ENCODE measurements at places on chromosomes 2 and 18.

GRCh38 chr18:56902653-56903052, 244.2 kb upstream of the BOD1L2 start:
- DNase-seq, result no peak

- DNase-seq, result no peak
Observed at GRCh38 chr2:20961858-20962257, 82.0 kb downstream of the APOB start.

GRCh38 chr2:227360351-227360750, 18.8 kb downstream of the TM4SF20 start:
- no peak for DNase-seq

GRCh38 chr2:136235546-136235945, 117.6 kb upstream of the CXCR4 start:
- DNase-seq, result no peak

DNA sequence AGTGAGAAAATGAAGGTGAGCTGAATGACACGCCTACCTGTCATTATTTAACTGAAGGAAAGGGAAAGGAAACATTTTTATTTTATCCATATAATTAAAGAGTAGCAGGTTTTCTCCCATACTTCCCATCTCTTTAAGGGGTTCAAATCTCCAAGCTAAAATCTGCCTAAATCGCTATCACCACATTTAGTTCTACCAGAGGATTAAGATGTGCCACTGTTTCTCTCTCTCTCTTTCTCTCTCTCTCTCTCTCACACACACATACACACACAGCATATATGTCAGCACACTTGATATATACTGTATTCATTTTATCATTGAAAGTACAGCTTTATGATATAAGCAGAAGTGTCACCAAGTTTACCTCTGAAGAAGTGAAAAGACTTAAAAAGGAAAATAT, 3.1 kb downstream of the WIPF1 start:
- no peak for DNase-seq

DNA sequence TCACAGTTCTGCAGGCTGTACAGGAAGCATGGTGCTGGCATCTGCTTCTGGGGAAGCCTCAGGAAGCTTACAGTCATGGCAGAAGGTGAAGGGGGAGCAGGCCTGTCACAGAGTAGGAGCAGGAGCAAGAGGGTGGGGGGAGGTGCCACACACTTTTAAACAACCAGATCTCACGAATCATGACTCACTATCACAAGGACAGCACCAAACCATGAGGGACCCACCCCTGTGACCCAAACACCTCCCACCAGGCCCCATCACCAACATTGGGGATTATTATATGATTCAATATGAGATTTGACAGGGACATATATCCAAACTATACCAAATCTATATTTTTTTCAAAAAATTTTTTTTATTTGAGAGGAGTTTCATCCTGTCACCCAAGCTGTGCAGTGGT, 51.0 kb upstream of the GLS start:
- no peak for DNase-seq

GRCh38 chr2:10331702-10332401, 29.1 kb downstream of the HPCAL1 start:
- DNase-seq, result no peak

GRCh38 chr18:48676756-48677368, 138.0 kb downstream of the CTIF start:
- peak; percentile 58 for DNase-seq

- DNase-seq, result no peak
Observed at GRCh38 chr18:22115573-22115972, 53.8 kb upstream of the GATA6 start.

- no peak for DNase-seq
Observed at GRCh38 chr2:74458938-74459363, 713 bp downstream of the WBP1 start.

- DNase-seq, result no peak
Observed at GRCh38 chr2:196337208-196337953, 166.0 kb upstream of the STK17B start.

DNA sequence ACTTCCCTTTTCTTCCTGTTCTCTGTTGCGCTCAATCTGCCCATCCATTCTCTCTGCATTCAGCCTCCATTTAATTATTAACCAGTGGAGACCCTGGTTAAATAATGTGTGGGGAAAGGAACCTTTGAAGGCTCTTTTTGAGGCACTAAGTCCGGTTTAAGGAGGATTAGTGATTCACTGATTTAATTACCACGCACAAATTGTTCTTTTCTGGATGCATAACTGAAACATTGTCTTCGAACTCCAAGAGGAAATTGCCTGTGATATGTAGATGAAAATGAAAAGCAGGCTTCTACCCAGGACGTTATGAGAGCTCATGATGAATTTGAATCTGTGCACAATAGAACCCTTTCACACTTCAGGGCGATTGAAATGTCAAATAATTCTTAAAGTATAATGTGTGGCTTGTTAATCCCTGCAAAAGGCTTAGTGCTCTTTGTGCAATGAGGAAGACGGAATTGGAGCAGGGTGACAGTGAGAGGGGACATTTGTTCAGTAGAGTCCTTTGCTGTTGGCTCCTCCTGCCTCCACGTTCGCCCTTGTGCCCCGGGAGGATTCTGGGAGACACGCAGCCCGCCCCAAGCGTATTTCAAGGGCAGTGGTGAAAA, 51.1 kb upstream of the ZNF236 start:
- DNase-seq, result no peak

DNA sequence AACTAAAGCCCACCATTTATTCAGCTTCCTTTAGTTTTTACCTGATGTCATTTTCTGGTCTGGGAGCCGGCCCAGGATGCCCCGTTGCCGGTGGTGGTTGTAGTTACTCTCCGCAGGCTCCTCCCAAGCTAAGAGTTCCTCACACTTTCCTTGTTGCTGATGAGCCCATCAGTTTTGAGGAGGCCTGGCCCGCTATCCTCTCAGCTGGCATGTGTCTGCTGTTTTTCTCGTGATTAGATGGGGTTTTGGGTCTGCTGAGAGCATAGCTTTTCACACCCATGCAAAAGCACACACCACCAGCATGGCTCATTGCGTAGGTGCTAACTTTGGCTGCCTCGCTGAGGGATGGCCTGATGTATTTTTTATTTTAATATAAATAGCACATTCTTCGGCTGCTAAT, 72.1 kb downstream of the PSMG2 start:
- no peak for DNase-seq

GRCh38 chr18:4399929-4400328, 55.2 kb downstream of the DLGAP1 start:
- DNase-seq, result no peak

- no peak for DNase-seq
Observed at GRCh38 chr2:109059474-109060165, 69.4 kb upstream of the SH3RF3 start.

DNA sequence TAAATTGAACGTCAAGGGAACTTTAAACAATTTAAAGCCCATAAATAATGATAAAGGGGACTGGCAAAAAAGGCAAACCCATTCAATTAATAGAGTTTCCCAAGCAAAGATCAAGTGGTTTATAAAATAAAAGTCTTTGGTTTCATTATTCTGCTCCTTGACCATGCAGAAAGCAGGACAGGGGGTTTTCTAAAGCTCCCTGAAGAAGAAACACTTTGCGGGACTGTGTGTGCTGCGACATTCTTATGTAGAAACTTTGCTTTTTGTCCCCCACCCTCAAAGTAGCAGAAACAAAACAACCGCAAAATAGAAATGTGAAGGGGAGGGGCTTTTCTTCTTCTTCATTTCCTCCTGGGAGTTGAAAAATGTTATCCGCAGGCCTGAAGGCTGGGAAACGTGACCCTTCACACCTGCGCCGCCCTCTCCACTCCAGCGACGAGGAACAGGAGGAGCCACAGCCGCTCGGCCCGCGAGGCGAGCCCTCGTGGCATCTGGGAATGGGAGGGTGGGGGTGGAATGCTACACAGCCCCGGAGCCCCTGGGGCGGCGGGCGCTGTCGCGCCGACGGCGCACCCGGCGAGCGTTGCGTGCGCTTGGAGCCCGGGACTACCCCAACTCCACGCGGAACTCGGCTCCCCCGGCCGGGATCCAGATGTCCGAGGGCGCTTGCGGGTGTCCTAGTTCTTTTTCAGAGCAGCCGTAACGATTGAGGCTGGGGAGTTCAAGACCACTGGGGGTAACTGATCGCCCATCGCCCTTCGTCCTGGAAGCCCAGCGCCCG, 4.3 kb upstream of the GBX2 start:
- DNase-seq, result no peak

- DNase-seq, result no peak
Observed at GRCh38 chr2:46888421-46888952, 27.1 kb downstream of the MCFD2 start.

- DNase-seq, result no peak
Observed at GRCh38 chr2:164203131-164203530, 418.2 kb downstream of the GRB14 start.

DNA sequence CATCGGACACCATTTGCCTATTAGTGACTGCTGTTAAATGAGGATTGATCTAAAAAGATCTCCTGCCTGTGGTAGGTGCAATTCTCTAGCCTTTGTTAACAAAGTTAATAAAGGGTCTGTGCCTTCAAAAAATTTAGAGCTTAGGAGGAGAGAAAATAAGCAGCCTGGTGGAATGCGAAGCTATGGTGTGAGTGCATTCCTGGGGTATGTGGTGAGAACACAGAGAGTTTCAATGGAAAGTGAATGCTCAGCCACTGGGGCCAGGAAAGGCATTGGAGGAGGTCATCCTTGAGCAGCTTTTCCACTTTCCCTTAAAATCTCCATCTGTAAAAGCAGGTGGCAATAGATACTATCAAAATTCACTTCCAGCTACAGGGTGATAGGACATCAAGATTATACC, 331.2 kb upstream of the LRATD1 start:
- no peak for DNase-seq

DNA sequence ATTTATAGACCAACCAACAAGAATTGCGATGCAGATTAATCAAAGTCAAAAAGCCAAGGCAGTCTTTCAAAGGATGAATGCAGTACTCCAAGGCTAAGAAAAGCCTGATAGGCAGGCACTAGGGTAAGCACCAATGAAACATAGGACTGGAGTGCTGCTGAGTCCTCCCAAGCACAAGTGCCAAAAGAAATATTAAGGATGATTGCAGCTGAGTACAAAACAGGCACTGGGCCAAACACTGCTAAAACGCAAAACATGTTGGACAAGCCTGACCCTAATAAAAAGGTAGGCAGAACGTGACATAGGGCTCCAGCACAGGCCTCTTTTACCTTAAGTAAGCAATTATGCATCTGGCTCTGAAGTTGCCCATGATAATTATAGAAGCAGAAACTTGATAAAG, 160.1 kb upstream of the LRP1B start:
- no peak for DNase-seq

- no peak for DNase-seq
Observed at GRCh38 chr2:129760669-129761068, 218.8 kb upstream of the RAB6C start.

DNA sequence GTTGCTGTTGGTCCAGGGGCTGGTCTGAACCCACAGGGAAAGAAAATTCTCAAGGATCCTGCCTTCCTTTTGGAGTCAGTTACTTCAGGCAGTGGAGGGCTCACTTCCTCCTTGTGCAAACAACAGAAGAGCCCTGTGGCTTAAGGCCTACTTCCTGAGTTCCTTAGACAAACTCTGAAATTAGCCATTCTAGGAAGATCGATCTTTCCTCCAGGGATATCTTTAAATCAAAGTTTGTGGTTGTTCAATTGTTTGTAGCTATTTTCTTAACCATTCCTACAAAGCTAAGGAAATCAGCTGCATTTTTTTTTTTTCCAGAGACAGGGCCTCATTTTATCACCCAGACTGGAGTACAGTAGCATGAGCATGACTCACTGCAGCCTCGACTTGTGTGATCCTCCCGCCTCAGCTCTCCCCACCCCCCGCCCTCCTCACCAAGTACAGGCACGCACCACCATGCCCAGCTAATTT, 156.0 kb downstream of the TANC1 start:
- no peak for DNase-seq

GRCh38 chr18:2881088-2881839, 34.5 kb downstream of the EMILIN2 start:
- no peak for DNase-seq

GRCh38 chr2:237354892-237355291, 59.1 kb downstream of the COL6A3 start:
- DNase-seq, result no peak

- DNase-seq, result no peak
Observed at GRCh38 chr2:190482451-190482850, 52.1 kb downstream of the NEMP2 start.

- DNase-seq, result no peak
Observed at GRCh38 chr2:9549420-9549819, 6.2 kb downstream of the ADAM17 start.

DNA sequence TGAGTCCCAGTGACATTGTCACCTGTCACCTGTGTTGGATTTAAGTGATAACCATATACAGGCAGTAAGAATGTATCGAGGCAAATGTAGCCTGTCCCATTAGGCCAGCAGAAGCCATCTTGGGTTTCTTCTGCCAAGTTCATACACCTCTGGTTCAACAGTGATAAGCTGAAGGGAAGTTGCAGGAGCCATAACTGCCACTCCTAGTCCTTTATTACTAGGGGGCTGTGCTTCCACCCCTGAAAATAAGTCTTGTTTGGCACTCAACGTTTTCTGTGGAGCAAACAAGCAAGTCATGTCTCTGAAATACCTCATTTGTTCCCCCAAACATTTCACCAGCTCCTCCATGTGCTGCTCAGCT, 58.1 kb upstream of the ALPP start:
- DNase-seq, result no peak

GRCh38 chr2:181882246-181883020, 9.1 kb upstream of the ITPRID2 start:
- DNase-seq, result no peak

DNA sequence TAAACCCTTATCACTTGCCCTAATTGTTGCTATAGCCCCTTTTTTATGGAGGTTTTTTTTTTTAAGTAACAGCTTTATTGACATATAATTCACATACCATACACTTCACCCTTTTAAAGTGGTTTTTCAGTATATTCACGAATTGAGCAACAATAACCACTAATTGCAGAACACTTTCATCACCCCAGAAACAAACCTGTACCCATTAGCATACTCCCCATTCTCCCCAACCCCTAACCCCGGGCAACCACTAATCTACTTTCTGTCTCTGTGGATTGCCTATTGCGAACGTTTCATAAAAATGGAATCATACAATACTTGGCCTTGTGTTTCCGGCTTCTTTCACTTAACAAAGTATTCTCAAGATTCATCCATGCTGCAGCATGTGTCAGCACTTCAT, 213.6 kb downstream of the ATAD2B start:
- no peak for DNase-seq

DNA sequence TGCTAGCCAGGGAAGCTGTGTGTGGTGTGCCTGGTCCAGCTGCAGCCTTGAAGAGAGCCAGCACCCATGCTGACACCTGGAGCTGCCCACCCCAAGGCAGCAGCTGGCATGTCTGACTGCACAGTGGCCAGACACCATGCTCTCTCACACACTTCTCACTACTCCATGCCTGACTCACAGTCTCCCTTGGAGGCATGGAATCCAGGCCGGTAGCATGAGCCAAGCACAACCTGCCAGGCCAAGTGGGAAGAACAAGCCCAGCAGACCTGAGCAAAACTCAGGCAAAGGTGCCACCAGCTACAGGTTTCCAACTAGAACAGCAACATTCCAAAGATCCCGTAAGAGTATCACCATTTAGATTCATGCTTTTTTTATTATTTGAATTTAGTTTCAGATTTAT, 625.3 kb upstream of the LRRTM4 start:
- no peak for DNase-seq

- DNase-seq, result no peak
Observed at GRCh38 chr18:2985628-2986027, 27.3 kb downstream of the LPIN2 start.
